ENCODE measurements at places on chromosomes 1 and 21.
A peak's percentile ranks its signal among the peaks of the same experiment; 100 is the strongest.

- no peak for DNase-seq
Measured at GRCh38 chr1:116453906-116454305, 80.9 kb downstream of the ATP1A1 start.

GRCh38 chr1:44076066-44076465 lies 42.6 kb upstream of the KLF17 start:
- no peak for DNase-seq

- DNase-seq, result no peak
Measured at GRCh38 chr1:168328731-168329364, 48.2 kb downstream of the TBX19 start.

DNA sequence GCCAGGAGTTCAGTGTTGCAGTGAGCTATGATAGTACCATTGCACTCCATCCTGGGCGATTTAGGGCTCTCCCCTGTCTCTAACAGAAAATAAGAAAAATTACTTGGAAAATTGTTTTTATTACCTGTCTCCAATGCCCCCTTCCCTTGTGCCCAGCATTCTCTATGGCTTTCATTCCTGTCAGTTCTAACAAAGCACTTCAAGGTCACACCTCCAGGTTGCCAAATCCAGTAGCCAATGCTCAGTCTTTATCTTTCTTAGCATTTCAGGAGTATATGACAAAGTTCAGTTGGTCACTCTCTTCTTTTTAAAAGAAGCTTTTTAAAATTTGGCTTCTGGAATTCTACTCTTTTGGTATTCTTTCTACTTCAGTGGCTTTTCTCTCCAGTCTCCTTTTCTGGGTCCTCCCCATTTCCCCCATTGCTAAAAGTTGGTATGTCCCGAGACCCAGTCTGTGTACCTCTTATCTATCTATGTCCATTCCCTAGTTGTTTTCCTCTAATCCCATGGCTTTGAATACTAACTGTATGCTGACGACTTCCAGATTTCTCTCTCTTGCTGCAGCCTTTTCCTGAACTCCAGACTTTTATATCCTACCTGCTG lies 69.9 kb downstream of the LAMC1 start:
- no peak for DNase-seq

DNA sequence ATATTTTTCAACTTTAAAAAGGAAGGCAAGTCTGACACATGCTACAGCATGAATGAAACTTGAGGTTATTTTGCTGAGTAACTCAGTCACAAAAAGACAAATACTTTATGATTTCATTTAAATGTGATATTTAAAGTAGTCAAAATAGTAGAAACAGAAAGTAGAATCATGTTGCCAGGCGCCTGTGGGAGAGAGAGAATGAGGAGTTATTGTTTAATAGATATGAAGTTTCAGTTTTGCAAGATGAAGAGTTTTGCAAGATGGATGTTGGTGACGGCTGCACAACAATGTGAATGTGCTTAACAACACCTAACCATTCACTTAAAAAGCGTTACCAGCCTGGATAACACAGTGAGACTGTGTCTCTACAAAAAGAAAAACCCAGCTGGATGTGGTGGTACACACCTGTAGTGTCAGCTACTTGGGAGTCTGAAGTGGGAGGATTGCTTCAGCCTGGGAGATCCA lies 20.7 kb upstream of the ATP1A1 start:
- no peak for DNase-seq

- peak; percentile 74 for DNase-seq
Measured at GRCh38 chr1:199954699-199955098, 72.8 kb upstream of the NR5A2 start.

GRCh38 chr1:29177022-29177705 lies 4.5 kb downstream of the SRSF4 start:
- DNase-seq, result no peak

GRCh38 chr1:18880585-18880984 lies 21.1 kb upstream of the TAS1R2 start:
- no peak for DNase-seq

DNA sequence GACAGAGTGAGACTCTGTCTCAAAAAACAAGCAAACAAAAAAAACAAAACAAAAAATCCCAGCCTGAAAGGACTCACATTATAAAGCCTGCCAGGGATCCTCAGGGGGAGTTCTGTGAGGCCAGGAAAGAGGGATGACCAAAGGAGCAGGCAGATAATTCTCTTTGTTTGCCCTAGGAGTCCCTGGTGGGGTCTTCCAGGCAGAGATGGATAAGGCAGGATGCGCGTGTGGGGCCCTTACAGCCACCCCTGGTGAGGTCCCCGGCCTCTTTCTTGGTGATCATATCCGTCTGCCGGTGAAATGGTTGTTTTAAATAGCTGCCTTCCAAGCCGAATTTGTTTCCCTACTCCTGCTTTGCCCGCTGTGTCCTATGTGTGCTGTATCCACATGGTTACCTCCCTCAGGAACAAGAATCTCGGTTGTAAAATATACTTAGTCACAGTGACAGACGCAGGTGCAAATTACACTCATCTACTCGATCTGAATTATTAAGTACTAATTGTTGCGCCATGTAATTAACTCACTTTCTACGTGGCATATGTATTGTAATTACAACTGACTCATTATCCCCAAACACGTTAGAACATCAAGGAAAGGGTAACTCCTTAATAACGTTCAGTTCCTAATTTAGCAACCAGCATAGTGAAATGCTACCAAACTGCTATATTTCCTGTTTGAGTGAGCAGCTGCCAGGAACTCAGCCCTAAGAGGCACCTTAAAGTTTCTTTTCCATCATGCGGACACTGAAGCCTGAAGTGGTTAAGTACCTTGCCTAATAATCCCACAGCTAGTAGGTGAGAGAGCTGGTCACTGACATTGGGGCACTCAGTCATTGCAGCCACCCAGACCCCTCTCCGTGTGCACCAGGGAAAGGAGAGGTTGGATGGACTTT lies 106.4 kb downstream of the ZSCAN20 start:
- no peak for DNase-seq

DNA sequence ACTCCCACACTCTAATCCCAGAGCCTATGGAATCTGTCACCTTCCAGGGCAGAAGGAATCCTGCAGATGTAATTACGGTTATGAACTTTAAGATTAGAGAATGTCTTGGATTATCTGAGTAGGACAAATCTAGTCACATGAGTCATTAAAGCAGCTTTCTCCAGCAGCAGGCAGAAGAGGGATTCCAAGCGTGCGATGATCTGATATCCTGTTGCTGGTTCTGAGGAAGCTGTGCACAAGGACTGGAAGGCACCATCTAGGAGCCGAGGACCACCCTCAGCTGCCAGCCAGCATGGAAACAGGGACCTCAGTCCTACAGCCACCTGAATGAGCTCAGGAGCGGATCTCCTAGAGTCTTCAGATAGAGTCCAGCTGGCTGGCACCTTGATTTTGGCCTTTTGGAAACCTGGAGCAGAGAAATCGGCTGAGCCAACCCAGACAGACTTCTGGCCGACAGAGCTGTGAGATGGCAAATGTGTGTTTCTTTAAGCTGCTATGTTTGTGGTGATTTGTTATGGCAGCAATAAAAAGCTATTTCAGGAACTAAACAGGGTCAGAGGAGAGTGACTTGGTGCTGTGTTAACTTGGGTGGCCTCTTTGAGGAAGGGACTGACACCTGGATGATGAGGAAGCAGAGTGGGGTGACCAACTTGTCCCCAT lies 34.5 kb downstream of the LRRN2 start:
- no peak for DNase-seq

DNA sequence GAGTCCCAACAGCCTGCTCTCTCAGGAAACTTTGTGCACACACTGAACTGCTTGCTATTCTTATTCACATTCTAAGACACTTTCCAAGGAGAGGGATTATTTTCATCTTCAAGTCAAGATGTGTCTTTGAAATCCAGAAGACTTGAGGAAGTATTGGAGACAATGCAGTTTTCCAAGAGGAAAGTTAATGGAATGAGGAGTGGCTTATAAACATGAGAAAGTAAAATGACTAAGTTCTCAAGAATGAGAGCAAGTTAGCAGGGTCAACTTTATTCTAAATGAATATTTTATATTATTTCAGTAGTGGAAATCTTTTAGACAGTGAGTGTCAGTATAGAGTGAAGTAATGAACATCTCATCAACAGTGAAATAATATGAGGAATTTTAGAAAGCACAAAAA lies 1239.3 kb downstream of the MRPL39 start:
- no peak for DNase-seq

GRCh38 chr1:30191154-30191702 lies 532.2 kb downstream of the MATN1 start:
- peak; percentile 5 for DNase-seq

DNA sequence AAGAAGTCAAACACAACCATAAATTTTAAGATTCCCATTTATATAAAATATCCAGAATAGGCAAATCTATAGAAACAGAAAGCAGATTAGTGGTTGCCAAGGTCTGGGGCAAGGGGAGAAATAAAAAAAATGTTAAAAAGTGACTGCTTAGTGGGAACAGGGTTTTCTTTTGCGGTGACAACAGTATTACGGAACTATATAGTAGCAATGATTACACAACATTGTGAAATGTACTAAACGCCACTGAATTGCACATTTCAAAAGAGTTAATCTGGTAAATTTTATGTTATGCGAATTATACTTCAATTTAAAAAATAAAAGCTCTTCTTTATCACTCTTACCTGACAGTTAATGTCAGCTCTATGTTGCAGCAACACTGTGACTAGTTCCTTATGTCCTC lies 105.2 kb downstream of the ACBD6 start:
- no peak for DNase-seq

DNA sequence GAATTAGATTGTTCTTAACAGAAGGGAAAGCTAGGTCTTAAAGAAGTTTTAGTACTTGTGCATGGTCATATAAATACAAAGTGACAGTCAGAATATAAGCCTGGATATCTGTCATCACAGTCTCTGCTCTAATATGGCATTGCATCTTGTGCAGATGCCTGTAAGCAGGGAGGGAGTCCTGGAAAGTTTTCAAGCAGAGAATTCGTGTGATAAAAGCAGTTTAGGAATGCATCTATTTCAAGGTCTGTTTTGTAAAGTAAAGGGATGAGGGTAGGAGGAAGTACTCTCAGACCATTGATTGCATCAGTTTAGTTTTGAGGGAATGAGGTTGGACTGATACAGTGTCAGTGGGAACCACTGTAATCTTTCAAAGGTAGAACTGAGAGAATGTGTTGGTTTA lies 30.6 kb downstream of the IARS2 start:
- DNase-seq, result no peak

GRCh38 chr1:235011599-235012435 lies 116.8 kb downstream of the TOMM20 start:
- DNase-seq, result peak; percentile 95

DNA sequence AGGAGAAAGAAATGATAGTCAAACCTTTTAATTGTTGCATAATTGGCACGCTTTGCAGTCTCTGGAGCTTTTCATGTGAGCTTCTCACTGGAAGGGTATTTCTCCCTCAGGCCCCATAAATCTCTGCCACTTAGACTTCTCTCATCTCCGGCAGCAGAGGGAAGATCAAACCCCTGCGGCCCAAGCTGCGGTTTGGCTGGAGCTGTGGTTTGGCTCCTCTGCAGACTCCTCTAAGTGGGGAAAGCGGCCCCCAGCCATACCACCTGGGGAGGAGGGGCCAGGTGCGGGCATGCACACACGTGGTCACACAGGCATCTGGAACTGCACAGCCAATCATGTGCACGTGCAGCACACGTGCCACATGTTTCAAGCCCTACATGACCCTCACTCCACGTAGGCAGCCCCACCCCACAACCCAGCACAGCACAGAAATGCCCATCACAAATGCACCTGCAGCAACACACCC lies 58.3 kb downstream of the UBE2T start:
- peak; percentile 47 for DNase-seq

DNA sequence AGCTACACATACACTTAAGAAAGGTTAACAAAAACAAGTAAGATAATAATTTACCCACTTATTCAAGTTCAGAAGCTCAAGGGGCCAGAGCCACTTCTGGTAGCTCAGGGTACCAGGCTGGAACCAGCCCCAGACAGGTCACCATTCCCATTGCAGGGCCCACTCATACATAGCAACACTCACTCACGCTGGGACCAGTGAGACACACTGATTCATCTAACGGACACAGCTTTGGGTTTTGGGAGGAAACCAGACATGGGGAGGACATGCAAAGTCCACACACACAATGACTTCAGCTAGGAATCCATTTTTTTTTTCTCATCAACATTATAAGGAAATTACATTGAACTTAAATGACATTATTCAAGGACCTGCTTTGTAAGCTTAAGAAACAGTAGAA lies 169.1 kb downstream of the ZC3H11B start:
- no peak for DNase-seq

GRCh38 chr1:193426061-193426460 lies 239.6 kb upstream of the B3GALT2 start:
- DNase-seq, result no peak

- no peak for DNase-seq
Measured at GRCh38 chr1:17184822-17185484, 20.0 kb upstream of the PADI1 start.

GRCh38 chr1:206534552-206534951 lies 27.2 kb downstream of the RASSF5 start:
- DNase-seq, result no peak

DNA sequence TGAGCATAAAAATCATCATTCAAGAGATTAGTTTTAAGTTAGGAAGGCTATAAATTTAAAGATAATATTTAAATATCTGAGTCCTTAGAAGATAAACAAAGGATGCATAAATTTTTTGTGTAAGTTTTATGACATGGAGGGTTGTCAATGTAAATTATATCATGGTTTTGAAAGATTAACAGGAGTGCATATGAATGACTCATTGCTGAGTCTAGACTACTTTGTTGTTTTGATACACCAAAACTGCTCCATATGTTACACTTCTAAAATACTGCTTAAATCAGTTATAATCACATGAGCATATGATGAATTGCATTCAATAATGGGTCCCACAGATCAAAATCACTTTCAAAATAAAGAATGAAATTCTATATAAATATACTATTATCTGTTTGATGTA lies 312.5 kb downstream of the KCNT2 start:
- DNase-seq, result no peak

DNA sequence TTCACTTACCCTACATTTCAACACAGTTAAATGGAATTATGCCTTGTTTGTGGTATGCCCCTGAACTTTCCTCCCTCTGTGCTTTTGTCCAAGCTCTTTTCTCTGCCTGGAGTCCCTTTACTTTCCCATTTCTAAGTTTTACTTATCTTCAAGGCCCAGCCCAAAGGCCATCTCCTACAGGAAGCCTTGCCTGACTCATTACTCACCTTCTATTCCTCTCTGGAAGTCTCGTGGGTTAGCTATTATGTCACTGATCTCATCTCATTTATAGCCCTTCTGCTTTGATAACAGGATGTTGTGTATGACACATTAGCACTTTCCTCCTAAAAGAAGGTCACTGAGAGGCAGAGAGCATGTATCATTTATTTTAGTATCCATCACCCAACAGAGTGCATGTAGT lies 78.8 kb upstream of the CD1D start:
- no peak for DNase-seq

GRCh38 chr1:31718327-31718897 lies 14.6 kb upstream of the COL16A1 start:
- no peak for DNase-seq

DNA sequence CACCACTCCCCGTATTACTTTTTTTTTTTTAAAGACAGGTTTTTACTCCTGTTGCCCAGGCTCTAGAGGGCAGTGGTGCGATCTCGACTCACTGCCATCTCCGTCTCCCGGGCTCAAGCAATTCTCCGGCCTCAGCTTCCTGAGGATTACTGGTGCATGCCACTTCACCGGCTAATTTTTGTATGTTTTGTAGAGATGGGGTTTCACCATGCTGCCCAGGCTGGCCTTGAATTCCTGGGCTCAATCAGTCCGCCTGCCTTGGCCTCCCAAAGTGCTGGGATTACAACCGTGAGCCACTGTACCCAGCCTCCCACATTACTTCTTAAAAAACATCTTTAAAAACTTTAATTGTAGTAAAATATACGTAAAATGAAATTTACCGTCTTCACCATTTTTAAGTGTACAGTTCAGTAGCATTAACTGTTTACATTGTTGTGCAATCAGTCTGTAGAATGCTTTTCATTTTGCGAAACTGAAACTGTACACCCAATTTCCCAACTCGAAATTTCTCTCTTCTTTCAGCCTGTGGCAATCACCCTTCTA lies 77.0 kb downstream of the ZMYM4 start:
- no peak for DNase-seq
